Stimulated activated CD4-positive, alpha-beta T cell treated with anti-CD3 and anti-CD28 coated beads, TNF-alpha, amount 100 ng/mL, for 1 hour (primary cell): ENCODE measurements at places on chromosomes 12 and 14.

- DNase-seq, result no peak
Measured at GRCh38 chr12:32043928-32044549, 62.6 kb upstream of the BICD1 start.

GRCh38 chr14:51897791-51898355, 37.5 kb downstream of the GNG2 start:
- DNase-seq, result no peak

GRCh38 chr12:115341442-115341841, 657.5 kb upstream of the TBX3 start:
- no peak for DNase-seq

GRCh38 chr14:105986894-105987284, 460.5 kb downstream of the TMEM121 start:
- no peak for DNase-seq

DNA sequence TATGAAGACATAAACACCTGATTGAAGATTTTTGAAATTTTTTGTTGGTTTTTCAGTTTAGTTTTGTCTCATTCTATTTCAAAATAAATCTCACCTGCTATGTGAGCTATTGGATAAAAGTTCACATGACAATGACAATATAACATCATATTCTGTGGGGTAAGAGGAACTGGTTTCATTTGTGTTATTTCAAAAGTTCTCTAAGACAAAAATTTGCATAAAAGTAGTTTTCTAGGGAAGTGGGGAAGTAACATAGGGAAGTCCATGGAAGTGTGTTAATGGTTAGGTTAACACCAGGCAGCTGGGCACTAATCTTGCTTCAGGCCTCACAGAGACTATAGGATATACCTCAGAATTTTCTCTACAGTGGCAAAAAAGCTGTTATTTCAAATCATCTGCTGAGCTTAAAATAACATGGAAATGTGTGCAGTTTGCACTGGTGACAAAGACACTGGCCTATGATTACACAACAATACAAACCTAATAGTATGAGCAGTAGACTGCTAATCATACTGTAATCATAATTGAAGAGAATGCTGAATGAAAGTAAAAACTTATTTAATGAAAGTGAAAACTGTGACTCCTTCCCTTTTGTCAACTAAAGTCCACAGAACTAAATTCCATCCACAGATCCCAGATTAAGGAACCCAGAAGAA, 710.6 kb upstream of the TMEM132C start:
- DNase-seq, result no peak

- no peak for DNase-seq
Measured at GRCh38 chr14:22885975-22886374, 3.0 kb downstream of the REM2 start.

- no peak for DNase-seq
Measured at GRCh38 chr14:36880276-36880675, 218.6 kb downstream of the PAX9 start.

GRCh38 chr14:38128640-38129039, 79.1 kb upstream of the SSTR1 start:
- no peak for DNase-seq

DNA sequence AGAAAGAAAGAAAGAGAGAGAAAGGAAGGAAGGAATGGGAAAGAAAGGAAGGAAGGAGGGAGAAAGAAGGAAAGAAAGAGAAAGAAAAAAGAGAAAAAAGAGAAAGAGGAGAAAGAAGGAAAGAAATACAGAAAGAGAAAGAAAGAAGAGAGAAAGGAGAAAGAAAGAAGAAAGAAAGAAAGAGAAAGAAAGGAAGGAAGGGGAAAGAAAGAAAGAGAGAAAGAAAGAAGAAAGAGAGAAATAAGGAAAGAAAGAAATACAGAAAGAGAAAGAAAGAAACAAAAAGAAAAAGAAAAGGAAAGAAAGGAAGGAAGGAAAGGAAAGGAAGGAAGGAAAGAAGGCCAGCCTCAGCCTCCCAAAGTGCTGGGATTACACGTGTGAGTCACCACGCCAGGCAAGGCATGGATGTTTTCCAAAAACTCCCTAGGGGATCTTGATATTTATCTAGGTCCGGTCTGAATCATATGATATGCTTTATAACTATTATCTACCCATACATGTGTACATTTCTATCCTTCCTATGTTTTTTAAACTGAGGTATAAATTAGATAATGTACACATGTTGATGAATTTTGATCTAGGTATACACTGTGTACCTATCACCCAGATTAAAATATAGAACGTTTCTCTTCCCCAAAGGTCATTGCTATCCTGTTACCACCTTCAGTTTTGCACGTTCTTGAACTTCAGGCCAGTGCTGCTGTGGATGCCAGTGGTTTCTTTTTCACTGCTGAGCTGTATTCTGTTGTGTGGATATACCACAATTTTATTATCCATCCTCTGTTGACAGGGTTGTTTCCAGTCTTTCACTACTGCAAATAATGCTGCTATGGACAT, 177.9 kb downstream of the RBM19 start:
- no peak for DNase-seq

GRCh38 chr12:22396253-22396652, 61.7 kb upstream of the ST8SIA1 start:
- no peak for DNase-seq

- no peak for DNase-seq
Measured at GRCh38 chr14:99203080-99203479, 68.9 kb downstream of the BCL11B start.

DNA sequence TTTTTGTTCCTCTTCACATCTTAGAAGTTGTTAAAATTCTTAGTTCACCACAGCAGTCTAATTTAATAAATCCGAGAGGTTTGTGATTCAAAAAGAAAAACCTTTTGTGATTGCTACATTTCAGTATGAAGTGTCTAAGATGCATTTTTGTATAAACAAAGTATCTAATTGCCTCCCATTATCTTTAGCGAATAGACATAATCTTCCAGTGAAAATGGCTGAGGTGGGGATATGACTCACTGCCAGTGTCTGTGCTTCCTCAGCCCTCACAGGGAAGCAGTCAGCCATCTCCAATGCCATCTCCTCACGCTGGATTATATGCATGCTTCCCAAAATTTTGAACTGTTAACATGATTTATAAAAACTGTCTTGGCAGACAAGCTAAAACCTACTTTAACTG, 7.6 kb downstream of the GCH1 start:
- no peak for DNase-seq

GRCh38 chr12:75816897-75817296, 214.7 kb downstream of the PHLDA1 start:
- no peak for DNase-seq

DNA sequence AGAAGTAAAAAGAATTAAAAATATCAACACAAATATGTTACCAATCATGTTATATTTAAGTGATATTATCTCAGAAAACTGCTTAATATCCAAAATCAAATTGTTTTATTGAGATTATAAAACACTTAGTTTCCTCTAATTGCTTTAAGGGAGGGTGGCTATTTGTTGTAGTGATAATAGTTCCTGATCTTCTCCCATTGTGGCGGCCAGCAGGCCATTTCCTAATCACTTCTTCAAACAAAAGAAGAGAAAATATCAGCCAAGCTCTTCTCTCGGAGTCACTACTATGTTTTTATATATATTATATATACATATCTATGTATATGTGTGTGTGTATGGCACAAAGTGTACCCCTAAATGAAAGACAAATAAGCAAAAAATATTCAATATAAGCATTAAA, 31.5 kb downstream of the ERO1A start:
- DNase-seq, result no peak

- DNase-seq, result no peak
Measured at GRCh38 chr12:65443038-65443437, 164.6 kb downstream of the MSRB3 start.

DNA sequence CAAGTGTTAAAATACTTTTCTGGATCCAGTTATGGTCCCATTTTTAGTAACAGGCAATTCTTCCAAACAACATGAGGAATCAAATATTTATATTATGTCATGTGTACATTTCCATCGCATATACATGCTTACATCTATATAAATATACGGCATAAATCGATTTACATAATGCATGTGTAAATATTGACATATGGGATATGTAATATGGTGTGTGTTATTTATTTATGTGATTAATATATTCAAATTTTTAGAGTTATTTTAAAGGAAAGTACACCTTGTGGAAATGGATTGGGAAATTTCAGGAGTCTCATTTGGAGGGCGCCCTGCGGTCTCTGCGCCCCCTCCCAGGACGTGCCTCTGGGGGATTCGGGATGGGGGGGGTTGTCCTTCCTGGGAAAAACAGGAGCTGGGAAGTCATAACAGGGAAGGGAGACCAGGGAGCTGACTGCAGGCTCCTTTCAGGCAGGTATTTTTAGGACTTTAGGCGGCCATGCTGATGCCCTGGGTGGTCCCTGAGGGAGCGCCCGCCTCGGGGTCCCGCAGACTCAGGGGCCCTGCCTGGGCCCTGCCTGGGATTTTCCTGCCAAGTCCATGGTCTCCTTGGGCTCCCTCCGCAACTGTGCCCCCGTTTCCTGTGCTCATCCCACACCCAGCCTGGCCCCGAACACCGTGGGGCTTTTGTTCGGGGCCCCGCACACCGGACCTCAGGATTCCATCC, 82.7 kb upstream of the SFSWAP start:
- no peak for DNase-seq

DNA sequence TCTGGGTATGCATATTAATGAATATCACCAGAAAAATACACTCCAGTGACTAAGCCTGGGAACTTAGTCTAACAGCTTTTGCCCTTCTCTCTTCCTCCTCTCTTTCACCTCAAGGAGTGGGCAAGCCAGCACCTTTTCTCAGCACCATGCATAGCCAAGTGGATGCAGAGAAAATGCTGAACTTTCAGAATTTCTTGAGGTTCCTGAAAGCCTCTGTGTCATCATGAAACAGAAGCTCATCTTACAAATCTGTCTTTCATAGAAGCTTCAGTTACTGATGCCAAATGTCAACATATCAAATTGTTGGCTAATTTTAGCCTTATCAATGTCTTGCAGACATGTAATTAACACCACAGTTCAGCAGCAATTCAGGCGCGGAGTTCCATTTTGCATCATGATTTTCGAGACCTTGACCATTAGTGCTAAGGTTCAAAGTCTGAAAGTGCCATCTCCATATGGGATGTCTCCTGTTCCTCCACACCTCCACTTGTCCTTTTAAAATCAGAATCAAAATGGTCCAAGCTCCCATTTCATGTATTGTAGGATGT, 51.1 kb upstream of the RPH3A start:
- DNase-seq, result no peak

DNA sequence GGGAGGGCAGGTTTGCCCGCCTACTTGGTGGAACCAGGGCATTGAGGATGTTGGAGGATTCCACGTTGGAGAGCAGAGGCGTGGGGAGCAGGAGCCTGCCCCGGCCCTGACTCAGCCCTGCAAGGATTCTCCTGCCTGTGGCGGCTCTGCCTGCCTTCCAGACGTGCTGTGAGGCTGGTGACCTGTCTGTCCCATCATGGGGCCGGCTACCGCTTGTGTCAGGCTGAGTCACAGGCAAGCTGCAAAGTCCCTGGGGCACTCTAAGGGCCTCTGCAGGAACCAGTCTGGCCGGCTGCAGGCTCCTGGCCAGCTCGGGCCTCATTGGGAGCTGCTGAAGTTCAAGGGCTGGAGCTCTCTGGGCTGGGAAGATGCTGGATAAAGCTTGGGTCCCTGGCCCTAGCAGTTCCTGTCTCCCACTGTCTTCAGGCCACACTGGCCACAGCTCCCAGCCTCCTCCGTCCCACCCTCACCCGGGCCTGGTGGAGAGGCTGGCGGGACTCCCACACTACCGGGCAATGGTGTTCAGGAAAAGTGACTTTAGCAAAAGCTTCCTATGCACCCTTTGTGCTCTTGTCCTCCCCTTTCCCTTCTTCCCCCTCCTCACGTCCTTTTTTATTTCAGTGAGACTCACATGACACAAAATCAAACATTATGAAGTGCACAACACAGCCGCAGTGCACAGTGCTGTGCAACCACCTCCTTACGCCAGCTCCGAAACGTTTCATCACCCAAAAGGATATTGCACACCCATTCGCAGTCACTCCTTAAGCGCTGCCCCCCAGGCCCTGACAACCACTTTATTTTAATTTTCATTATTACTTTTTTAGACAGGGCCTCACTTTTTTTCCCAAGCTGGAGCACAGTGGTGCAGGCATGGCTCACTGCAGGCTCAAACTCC, 22.0 kb upstream of the ULK1 start:
- DNase-seq, result no peak

DNA sequence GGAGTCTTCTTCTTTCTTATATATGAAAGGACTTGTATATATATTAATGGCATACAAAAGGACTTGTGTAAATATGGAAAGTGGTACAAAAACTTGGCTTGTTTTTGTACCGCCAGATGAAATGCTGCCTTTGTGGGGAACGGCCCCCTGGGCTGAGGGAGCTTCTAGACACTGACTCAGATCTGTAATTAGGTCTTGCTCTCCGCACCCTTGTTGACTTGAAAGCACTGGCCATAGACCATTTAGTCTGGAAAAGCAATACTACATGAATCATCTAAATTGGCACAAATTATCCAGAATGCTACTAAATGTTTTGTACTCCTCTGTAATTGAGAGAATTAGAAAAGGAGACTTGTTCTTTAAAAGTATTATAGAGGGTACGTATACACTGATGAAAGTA, 399.9 kb upstream of the RGS6 start:
- DNase-seq, result no peak

- DNase-seq, result no peak
Measured at GRCh38 chr12:104297477-104298113, 5.9 kb upstream of the EID3 start.

GRCh38 chr12:98492580-98493140, 22.7 kb upstream of the TMPO start:
- no peak for DNase-seq

GRCh38 chr12:68487721-68488309, 122.9 kb upstream of the RAP1B start:
- DNase-seq, result no peak

DNA sequence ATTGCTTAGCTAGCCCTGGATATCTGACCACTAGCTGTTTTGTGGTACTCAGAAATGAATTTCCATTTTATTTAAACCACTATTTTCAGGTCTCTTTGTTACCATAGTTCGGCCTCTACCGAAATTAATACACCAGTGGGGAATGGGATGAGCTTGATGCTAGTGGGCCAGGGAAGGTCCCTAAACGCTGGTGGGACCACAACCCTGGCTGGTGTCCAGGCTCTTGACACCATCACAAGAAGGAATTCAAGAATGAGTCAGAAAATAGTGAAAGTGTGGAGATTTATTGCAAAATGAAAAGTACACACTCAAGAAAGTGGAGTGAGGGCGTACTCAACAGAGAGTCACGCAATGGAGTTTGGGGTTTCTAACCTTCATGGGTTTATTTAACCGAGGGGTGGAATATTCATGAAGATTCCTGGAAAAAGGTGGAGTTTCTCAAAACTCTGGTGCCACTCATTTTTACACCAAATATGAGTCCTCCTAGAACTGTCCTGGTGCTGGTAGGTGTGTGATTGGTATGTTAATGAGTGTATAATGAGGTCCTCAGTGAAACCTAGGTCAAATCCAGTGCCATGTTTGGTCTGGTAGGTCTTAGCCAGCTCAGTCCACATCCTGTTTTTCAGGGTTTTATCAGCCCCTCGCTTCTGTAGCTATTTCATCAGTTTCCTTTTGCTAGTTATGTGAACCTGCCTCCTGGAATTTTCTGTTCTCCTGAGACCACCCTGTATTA, 38.9 kb upstream of the LRP6 start:
- DNase-seq, result no peak

- DNase-seq, result no peak
Measured at GRCh38 chr14:61467296-61467695, 145.9 kb downstream of the PRKCH start.
